ENCODE measurements at places on chromosomes 12 and 14.

DNA sequence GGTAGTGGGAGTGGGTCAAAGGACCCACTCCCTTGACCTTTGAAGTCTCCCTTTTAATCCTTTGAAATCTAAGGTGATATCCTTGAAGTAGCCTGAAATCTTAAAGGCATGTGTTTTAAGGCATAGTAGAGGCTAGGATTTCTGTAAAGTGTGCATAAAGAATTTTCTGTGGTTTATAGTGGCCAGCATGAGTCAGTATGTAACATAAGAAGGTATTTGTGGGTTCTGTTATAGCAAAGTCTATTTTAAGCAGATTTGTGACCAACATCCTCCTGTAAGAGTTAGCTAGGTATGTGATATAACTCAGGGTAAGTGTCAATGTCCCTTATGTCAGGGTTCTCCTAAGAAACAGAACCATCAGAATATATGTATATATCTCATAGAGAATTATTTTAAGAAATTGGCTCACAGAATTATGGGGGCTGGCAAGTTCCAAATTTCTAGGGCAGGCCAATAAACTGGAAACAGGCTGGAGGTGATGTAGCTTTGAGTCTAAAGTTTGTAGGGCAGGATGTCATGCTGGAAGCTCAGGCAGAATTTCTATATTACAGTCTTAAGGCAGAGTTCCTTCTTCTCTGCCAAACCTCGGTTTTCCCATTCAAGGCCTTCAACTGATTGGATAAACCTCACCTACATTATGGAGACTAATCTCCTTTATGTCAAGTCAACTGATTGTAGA, 18.7 kb upstream of the EPYC start:
- no peak for DNase-seq

- DNase-seq = no peak
Observed at GRCh38 chr12:110739894-110740293, 2.8 kb downstream of the PPP1CC start.

DNA sequence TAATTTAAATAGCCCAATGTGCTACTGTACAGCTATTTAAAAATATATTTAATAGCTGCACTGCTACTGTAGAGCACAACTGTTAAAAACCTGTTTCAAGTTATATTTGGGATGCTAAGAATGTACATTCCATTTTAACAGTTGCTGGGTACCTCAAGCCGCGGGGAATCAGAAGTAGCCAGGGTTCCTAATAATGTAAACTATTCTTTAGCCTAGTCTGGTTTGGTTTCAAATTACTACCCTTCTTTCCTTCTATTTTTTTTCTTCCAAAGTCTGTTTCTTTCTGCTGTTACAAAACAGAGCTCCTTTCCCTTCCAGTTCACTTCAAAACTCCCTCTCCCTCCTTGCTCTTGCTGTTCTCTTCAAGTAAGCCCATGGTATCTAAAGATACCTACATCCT, 21.3 kb downstream of the SCAF11 start:
- no peak for DNase-seq

DNA sequence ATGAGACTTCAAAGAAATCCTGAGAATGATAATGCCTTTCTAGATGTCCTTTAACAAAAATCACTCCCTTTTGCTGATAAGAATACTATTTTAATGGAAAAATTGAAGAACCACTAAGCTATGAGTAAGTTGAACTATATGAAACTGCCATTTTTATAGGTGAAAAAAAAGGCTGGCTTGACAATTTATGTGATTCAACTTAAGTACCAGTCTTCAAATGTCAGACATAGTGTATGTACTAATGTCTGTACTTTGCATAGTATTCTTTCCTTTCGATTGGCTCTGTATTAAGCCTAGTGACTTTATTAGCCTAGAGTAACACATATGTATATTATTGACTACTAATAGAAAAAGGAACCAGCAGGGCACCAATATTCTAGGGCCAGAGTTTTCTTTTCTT, 11.9 kb downstream of the HEATR5A start:
- no peak for DNase-seq

All from activated CD4-positive, CD25-positive, alpha-beta regulatory T cell treated with anti-CD3 and anti-CD28 coated beads, Interleukin-2, amount 50 U/mL, for 16 hours (primary cell).